ENCODE measurements at places on chromosomes 4 and X.
A peak's percentile ranks its signal among the peaks of the same experiment; 100 is the strongest.

DNA sequence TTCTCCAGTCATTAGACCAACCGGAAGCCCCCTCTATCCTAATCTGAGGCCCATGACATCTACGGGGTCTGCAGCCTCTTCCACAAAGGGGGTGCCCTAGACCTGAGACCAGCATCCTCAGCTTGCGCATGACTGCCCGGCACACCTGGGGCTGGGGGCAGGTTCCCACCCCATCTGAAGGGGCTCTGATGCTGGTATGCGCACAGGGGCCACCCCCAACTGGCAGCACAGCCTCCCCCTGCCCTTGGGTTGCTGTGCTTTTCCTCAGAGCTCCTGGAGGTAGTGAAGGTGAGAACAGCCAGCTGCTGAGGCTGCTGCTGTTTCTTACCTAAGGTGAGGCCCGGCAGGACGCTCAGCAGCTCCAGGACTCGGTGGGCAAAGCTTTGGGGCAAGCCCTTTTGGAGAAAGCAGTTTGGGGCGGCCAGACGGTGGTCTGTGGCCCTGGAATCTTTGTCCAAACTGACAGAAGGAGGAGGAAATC lies 18.9 kb upstream of the CPLX1 start:
- no peak for DNase-seq

DNA sequence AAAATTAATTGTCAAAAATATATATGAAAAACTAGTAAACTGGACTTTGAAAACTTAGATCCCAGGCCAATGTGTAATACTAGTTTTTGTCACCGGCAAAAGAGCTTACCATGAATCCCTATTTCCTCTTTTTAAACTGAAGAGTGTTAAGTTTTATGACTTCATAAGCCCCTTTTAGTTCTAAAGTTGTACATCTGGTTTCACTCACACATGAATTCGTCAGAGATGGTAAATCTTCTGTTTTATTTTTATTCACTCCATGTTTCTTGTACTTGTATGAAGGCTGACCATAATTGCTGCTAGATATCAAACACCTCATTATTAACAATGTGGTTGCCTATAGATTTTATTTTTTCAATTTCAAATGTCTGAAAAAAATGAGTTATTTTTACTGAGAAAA lies 827.9 kb downstream of the PCDH7 start:
- DNase-seq: no peak

GRCh38 chrX:11755724-11756123 lies 2.3 kb upstream of the MSL3 start:
- no peak for DNase-seq

DNA sequence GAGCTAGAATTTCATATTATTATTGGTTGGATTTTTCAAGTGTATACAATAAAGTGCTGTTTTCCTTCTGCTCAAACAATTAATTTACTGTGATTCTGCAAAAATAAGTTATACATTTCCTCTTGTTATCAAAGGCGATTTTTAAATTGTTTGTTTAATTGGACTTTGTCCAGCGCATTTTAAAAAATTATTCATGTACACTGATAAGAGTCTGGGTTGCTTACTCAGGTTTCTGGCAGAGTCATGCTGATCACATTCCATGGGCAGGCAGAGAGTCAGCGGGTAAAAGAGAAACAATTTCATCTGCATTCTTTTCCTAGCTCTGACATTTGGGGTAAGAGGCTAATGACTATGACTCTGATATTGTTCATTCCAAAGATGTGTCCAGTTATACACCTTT lies 8.9 kb downstream of the FAT4 start:
- DNase-seq: peak; percentile 46

DNA sequence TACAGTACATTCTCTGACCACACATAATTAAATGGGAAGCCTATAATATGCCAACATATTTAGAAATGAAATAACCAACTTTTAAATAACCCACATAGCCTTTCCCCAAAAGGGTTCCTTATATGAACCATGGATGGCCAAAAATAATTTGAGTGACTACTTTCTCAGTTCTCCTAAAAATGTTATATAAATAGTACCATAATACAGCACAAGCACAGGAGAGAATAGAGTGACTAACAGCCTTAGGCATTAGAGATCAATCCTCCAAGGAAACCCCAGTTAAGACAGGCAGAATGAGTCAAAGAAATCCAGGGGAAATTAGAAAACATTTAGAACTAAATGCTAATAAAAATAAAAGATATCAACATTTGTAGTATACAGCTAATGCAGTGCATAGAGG lies 50.2 kb downstream of the ANKRD17 start:
- DNase-seq: no peak

- peak; percentile 3 for DNase-seq
Observed at GRCh38 chr4:25624616-25625015, 31.0 kb upstream of the SLC34A2 start.

DNA sequence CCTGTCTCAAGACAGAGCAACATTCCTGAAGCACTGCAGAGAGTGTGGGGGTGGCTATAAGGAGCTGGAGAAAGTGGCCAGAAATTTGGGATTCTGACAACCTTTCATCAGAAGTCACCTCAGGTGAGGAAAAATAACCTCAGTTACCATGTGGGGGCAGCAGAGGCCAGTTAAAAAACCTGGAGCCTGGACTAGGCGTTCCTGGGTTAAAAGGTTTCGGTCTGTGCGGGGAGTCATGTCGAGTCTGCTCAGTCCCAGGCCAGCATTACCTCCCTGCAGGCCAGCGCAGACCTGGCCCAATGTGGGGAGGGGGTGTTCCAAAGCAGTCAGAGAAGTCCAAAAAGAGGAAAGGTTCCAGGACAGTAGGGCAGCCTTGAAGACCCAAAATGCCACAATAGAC lies 10.9 kb upstream of the NALF2 start:
- no peak for DNase-seq

DNA sequence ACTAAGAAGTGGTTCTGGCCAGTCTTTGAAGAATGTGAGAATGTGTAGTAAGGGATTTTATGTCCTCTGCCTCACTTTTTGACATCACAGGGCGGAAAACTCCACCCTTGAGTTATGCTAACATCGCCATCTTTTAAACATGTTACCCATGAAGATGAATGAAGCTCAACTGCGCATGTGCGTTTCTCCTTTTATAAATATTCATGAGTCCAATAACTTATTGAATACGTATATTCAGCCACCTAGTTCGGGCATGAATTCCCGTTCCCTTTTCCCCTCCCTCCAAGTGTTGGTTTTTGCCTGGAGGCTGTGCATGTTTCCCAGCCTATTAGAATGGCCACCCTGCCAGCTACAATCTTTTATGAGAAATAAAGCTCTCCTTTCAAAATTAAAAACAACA lies 51.7 kb upstream of the STPG2 start:
- DNase-seq: no peak

DNA sequence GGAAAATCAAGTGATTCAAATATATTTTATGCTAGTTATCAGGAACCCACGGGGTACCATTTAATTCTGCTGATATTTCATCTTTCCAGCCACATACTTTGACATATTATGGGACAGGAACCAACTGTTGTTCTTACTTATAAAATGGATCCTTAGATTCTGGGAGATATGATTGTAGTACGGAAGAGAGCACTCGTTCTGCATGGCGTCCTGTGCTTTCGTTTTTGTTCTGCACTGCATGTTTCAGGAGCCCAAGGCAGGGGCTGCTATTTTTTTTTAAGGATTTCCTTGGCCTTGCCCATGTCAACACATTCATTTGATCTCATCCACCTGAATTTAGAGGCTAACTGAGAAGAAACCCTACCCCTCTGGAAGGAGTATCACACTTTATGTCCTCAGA lies 245.5 kb upstream of the TLL1 start:
- no peak for DNase-seq

- DNase-seq: no peak
Observed at GRCh38 chr4:186695392-186695791, 28.3 kb downstream of the FAT1 start.

All from astrocyte of the cerebellum (primary cell).